Fibroblast of upper back skin (primary cell): ENCODE measurements at places on chromosomes 2 and 18.

- no peak for DNase-seq
These were observed 8.5 kb upstream of the LBH start for GRCh38 chr2:30222636-30223360.

- DNase-seq = no peak
These were observed 6.4 kb downstream of the TIMM21 start for GRCh38 chr18:74154716-74155115.

DNA sequence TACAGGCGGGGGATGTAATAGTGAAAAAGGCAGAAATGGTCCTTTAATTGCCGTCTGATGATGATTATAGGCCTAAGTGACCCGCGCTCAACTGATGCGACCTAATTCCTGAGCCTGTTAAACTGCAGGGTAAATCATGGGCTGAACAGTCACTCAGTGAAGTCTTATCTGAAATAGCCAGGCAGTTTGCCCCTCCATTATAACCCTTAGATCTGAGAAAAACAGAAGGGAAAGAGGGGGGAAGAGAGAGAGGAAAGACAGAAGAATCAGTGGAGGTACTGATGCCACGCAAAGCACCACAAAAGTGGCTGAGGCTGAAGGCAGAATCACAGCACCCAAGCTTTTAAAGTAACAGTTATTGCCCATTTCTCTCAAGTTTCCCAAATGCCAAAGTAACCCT lies 73.1 kb upstream of the DNMT3A start:
- no peak for DNase-seq

DNA sequence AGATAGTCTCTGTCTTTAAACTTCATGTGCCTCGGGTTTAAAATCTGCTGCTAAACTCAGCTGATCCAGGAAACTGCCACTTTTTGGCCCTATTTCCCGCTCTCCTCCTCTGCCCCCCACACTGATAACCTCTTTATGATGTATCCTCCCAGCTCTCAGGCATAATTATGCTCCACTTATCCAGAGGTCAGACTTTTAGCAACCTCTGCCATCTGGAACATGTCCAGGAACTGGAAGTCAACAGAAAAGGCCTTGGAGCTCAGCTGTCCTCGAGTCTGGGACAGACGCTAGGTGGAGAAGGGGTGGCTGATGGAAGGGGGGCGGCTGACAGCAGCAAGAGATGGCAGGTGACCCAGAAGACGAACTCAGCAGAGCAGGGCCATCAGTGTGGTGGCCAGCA lies 41.2 kb downstream of the ASAP2 start:
- no peak for DNase-seq

DNA sequence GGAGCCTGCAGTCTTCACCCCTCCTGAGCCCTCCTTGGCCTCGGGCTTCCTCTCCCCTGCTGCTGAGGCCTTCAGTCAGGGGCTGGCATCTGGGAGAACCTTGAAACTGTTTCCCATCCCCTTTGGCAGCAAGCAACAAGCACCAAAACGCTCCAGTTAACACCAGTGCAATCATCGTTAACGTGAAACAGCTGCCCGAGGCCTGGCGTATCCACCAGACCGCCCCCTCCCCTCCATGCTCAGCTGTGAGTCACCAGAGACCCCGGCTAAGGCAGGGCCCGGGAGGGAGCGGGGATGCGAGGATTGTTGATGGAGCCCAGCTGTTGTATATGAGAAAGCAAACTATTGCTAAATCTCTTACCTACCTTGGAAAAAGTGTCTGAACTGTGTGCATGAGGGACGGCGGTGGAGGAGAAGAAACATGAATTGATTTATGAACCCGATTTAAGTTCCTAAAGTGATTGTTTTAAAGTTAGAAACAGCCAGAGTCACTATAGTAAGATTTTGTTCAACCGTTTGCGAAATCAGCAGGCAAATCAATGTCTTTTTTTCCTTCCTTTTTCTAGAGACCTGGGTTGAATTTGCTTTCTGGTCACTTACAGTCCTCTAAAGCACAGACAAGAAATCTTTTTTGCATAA lies 5.2 kb downstream of the ZFP36L2 start:
- peak; percentile 98 for DNase-seq

DNA sequence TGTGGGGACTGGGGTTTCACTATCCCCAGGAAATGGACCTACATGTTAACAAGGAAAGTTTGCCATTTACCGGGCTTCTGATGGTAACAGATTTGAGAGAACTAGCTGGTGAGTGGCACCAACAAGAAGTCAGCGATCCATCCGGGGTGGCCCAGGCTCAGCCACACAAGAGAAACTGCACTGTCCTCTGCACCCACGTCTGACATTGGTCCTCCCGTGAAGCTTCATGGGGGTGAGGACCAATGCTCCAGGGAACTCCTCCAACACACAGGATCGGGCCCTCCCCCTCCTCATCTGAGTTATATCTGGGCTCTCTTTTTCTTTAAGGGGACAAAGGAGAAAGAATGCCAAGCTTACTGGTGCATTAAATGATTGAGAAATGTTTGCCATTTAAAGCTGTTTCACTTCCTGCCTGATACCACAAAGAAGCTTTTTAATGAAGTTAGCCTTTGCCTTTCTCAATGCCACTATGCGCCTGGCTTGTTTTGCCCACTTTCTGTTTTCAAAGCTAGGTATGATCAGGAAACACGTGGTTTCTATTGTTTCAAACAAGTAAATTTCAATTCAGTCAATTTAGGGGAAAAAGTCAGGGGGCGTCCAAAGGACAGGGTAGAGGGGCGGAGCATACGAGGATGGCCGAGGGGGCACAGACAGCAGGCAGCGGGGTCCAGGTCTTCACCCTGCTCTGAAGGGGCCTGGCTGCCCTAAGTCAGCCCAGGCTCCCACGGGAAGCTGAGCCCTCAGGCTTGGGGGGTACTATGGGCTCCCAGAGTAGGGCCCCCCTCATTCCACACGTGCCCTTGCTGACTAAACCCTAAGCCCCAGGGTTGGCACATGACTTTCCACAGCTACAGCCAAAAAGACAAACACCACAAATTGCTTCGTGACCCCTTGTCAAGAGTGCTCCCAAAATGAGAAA lies 204.0 kb upstream of the ID2 start:
- no peak for DNase-seq

GRCh38 chr2:197131558-197131855 lies 179.1 kb downstream of the ANKRD44 start:
- DNase-seq = no peak

- peak; percentile 8 for DNase-seq
These were observed 73.5 kb downstream of the MGAT5 start for GRCh38 chr2:134327367-134327766.

GRCh38 chr2:102619414-102620319 lies at the start of gene SLC9A2:
TSS of gene SLC9A2 (plus strand) at chr2:102619553. CDS start at chr2:102619849, 296 bp downstream.
- no peak for DNase-seq

DNA sequence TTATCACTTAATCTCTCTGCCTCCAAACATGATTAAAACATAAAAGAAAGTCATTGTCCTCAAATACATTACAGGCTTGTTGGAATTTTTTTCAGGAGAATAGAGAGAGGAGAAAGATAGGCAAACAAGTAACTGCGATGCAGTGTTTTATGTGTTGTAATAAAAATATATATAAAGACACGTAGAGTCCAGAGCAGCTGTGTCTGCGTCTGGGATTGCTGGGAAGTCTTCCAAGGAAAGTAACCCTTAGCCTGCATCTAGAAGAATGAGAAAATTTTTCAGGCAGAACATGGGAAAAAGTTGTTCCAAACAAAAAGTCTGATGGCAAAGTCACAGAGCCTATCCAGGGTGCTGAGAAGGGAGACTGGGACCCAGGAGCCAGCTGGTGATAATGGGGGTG lies 91.8 kb upstream of the ST6GAL2 start:
- peak; percentile 82 for DNase-seq

GRCh38 chr2:2950403-2950952 lies 427.1 kb downstream of the EIPR1 start:
- no peak for DNase-seq

DNA sequence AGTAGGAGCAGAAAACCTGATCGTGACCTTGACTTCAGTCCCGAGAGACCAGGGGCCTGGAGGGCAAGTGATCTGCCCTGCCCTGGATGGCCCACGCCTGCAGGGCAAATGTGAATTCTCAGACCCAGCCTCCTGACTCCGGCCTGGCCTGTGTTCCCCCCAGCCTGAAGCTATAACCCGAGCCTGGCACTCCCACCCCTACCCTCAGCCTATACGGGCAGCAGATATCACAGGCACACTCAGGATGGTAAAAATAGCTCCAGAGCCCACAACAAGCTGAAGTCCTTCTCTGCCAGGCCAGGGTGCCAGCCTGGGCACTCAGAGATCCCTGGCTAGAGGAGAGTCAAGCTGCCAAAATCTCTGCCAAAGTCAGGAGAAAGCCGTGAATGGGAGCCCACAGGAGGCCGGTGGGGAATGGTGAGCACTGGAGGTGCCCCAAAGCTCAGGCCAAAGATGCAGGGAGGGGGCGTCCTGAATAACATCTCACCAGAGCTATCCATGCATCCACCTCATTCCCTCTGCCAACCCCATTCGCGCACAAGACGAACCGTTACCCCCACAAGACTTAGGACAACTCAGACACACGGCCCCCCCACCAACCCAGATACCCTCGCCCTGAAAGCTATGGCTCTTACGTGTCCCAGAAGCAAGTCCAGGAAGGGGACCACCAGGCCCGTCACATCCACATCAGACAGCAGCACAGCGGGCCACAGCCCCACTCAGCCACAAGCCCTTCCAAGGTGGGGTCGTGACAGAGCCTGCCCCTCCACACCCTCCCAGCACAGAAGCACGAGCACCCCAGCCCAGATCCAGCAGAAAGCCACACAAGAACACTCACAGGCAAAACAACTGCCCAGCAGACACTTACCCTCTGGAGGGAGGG lies 144.9 kb downstream of the TNS1 start:
- DNase-seq = no peak

DNA sequence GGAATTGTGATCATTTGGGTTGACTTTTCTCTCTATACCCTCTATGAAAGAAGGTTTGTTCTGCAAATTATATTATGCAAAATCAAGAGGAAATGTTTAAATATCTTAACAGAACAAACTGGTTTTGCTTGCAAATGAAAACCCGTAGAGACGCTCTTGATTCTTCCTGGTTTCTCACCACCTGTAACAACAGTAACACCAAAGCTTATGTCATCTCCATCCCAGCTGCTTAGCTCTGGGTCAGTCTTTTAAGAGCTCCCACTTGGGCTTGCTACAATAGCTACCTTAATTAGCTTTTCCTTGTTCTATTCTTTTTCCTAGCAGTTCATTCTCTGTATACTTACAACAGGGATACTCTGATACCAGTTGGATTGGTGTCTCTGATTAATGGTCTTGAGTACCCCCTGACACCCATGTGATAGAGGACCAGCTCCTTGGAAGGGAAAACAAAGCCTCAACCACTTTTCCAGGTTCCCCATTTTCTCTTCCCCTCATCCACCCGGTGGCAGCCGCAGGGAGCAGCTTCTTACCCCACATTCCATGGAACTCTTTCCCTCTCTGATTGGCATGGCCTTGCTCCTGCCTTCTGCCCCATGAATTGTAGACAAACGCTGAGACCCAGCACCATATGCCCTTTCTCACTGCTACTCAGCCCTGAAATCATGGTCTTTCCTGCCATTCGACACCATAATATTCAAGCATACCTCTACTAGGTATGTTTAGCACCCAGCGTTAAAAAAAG lies 27.7 kb downstream of the TMEM182 start:
- DNase-seq = no peak

GRCh38 chr2:236252602-236253001 lies 11.6 kb downstream of the ASB18 start:
- no peak for DNase-seq

GRCh38 chr2:149616681-149617456 lies 29.3 kb upstream of the MMADHC start:
- peak; percentile 68 for DNase-seq

DNA sequence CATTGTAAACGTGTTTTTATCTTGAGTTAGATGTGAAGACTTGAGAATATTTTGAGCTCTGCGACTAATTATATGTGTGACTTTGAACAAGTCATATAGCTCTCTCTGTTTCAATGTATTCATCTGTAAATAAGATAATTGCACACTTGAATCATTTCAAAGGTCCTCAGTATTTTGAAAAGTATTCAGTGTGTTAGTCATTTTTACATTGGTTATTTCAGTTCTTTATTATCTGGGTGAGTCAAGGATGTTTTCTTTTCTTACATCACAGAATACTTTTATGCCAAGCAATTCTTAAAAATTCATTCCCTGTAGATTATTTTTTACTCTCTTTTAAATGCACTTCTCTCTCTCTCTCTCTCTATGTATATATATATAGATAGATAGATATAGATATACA lies 1098.0 kb upstream of the ZEB2 start:
- peak; percentile 47 for DNase-seq

DNA sequence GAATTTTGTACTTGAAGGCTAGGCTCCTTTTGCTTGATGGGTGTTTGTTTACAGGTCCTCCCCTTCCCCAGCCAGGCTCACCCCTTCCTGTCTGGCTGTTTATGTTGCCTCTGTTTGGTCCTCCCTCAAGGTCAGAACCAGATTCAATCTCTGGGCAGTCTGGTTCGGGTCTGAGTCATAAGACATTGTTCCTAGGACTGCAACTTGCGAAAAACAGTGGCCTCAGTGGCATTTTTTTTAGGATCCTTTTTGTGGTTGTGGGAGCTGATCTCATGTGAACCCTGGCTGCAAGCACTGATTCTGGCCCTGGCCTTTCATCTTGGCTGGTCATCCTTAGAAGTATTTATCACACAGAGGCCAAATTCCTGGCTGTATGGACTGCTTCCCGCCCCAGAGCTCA lies 370.4 kb downstream of the CLIP4 start:
- no peak for DNase-seq

DNA sequence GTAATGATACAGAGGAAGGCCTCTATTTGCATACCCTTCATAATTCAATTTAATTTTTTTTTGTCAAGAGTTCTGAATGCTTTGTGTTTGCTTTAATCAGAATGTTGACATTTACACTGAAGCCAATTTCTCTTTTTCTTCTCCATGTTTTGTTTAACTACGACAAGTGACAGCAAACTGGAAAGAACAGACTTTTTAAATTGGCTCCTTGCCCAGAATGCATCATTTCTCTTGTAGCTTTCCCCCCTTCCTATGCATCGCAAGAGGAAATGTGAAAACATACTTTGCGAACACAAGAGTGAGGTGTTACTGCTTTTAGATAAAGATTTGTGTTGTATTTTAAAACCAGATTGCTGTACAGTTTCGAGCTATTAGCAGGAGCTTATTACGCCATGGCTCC lies 955.2 kb upstream of the CELF4 start:
- no peak for DNase-seq

DNA sequence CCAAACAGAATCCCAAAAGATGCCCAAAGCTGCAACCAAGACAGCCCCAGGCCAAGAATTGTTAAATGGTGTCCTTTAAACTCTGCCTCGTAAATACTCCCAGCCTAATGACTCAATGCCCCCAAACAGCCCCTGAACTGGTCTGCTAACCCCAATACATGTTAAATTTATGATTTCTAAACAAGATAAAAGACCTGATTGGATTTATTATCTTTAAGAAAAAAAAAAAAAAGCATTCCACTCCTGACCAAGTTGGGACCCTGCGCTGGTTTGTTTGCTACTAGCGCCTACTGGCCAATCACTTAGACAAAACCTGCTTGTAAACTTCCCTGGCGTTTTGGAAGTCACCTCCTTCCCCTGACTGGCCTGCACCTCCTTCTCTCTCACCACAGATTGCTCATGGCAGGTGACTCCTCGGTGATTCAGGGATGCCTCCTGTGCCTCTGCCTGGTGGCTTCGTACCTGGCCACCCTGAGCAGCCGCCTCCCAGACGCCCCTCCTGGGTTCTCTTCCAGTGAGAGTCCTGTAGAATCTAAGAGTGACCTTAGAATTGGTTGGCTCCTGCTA lies 121.3 kb downstream of the BCL11A start:
- DNase-seq = no peak

GRCh38 chr18:75204732-75205513 lies 4.0 kb downstream of the PTGR3 start:
- no peak for DNase-seq

- no peak for DNase-seq
These were observed 302.5 kb downstream of the PIEZO2 start for GRCh38 chr18:10846657-10847407.

GRCh38 chr2:177165721-177166711 lies 46.6 kb upstream of the HNRNPA3 start:
- DNase-seq = peak; percentile 23
